ENCODE measurements at places on chromosomes 3 and 15. TPM values are rescaled to one million over a fixed set of nuclear protein-coding genes. Genes with fewer than 3 reads are reported as not detected.

GRCh38 chr3:120567370-120568201 is 28.6 kb upstream of the NDUFB4 start:
- no peaks in the 10 kb centered on the region for H3K36me3 ChIP-seq
- no peaks in the 10 kb centered on the region for H3K4me1 ChIP-seq
- no peak overlapping the region for H3K27ac ChIP-seq

DNA sequence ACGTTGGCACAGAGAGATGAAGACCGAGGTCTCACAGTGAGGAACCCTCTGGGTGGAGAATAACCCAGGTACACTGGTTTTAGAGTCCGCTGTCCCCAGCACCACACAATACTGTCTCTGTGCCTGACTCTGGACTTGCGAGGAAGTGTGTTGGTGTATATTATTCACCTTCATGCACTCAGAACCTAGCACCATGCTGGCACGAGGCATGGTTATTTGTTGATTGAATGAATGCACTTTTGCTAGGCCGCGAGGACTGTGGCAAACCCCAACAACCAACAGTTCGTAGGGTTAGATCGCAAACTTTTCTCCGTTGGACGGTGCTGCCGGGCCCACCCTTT is 484 bp upstream of the C3orf52 start:
- peaks cover 2% of the 10 kb centered on the region for H3K27me3 ChIP-seq
- peak overlapping the region; percentile 48 for H3K4me3 ChIP-seq
- no peaks in the 10 kb centered on the region for H3K36me3 ChIP-seq
- peaks cover 35% of the 10 kb centered on the region for H3K4me1 ChIP-seq
- no peak overlapping the region for H3K27ac ChIP-seq

GRCh38 chr3:14324224-14324944 is 78.0 kb upstream of the SLC6A6 start:
- H3K4me3 ChIP-seq = no peak overlapping the region
- H3K27ac ChIP-seq = peak overlapping the region; percentile 83
- DNase-seq = peak; percentile 73
- H3K27me3 ChIP-seq = no peaks in the 10 kb centered on the region

GRCh38 chr15:69812861-69813261 is 284.9 kb downstream of the TLE3 start:
- DNase-seq = no peak
- H3K36me3 ChIP-seq = no peaks in the 10 kb centered on the region
- H3K27me3 ChIP-seq = peaks cover 19% of the 10 kb centered on the region
- H3K4me1 ChIP-seq = peaks cover 8% of the 10 kb centered on the region
- H3K4me3 ChIP-seq = no peak overlapping the region
- no peak overlapping the region for H3K27ac ChIP-seq

Gene TNK2
- total RNA-seq = 81.4 TPM

DNA sequence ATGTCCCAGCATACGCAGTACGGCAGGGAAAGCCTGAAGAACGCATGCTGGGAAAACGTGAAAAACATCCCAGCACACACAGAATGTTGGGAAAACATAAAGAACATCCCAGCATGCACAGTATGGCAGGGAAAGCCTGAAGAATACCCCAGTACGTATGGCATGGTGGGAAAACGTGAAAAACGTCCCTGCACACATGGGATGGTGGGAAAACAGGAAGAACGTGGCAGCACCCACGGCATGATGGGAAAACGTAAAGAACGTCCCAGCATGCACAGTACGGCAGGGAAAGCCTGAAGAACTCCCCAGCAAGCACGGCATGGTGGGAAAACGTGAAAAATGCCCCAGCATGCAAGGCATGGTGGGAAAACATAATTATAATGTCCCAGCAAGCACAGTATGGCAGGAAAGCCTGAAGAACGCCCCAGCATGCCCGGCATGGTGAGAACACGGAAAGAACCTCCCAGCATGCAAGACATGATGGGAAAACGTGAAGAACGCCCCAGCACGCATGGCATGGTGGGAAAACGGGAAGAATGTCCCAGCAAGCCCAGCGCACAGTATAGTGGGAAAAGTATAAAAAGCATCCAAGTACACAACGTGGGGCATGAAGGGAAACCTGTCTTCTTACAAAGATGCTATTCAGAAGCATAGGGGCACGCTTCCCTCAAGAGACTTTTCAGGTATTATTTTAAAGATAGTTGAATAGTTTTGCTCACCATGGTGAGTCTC is 128.3 kb downstream of the OCA2 start:
- no peak for DNase-seq
- no peaks in the 10 kb centered on the region for H3K4me1 ChIP-seq
- no peaks in the 10 kb centered on the region for H3K36me3 ChIP-seq

Gene ZNF860
- total RNA-seq = 8.2 TPM

Gene SLC51A
- total RNA-seq = 7.5 TPM

- peak overlapping the region; percentile 49 for H3K27ac ChIP-seq
- H3K27me3 ChIP-seq = no peaks in the 10 kb centered on the region
- H3K4me1 ChIP-seq = peaks cover 52% of the 10 kb centered on the region
- no peak overlapping the region for H3K4me3 ChIP-seq
- DNase-seq = no peak
These were observed 39.4 kb upstream of the SMAD3 start for GRCh38 chr15:67025719-67026609.

All from spleen (tissue), 13 donors.